ENCODE measurements at places on chromosomes 12 and 14.

DNA sequence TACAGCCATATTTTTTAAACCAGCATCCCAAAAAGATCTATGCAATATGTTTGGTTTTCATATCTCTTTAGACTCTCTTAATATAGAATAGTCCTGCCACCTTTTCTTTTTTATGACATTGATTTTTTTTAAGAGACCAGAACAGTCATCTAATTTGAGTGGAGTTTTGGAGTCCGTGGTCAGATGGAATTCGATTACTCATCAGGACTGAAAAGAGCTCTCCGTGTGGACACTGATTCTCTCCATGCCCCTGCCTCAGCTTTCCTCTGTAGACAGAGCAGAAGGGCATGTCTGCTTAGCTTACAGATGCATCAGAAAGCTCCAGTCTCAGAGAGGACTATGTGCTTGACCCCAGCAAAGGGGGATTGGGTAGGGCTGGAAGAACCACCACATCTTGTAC lies 27.8 kb downstream of the SMCO2 start:
- DNase-seq: no peak

DNA sequence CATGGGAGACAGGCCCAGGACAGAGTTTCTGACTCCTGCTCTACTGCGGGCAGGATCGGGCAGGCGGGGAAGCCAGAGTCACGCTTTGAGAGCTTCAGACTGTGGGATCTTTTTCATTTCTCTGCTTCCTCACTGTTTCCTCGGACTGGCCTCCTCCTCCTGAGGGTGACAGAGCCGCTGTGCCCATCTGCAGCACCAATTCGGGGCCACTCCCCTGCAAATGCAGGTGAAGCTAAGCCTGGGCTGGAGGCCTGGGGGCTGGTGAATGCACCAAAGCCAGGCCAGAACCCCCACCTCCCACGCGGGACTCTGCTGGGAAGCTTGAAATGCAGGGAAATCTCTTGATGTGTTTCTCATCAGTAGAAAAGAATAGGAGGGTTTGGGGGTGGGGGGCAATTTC lies 77.5 kb downstream of the FOXN3 start:
- no peak for DNase-seq

DNA sequence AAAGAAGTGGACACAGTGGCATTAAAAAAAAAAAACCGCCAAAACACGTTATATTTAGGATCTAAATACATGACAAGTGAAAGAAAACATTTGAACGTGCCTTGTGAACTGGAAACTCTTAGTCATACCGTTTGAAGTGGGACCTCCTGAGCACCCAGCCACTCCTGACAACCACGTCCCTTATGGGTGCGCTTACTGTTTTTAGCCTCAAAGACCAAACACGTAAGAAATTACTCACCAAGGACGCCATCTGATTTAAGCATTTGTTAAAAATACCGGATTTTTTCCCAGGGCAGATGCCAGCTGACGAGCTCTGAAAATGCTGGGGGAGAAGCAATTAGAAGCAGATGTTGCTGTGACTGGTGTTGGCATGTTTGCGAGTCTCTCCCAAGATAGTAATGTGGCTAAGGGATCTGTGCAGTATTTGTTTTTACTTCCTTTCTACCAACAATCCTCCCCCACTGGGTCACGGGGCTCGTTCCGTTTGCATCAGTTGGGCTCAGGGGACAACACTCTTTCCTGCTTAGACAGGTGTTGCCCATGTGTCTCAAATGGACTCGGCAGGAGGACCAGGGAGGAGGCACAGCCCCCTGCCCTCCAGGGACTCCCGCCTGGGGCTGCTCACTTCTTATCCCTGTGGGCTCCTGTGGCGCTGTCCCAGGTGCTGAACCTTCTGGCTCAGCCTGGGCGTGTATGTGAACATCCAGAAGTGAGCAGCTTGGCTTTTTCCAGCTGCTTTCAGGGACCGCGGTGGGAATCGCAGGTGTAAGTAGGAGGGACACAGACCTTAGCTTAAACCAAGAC lies 101.0 kb downstream of the BEGAIN start:
- DNase-seq: peak; percentile 35

- DNase-seq: no peak
Measured at GRCh38 chr12:127717278-127717677, 549.7 kb upstream of the TMEM132C start.

- DNase-seq: no peak
Measured at GRCh38 chr14:22555384-22556011, 33.5 kb downstream of the DAD1 start.

DNA sequence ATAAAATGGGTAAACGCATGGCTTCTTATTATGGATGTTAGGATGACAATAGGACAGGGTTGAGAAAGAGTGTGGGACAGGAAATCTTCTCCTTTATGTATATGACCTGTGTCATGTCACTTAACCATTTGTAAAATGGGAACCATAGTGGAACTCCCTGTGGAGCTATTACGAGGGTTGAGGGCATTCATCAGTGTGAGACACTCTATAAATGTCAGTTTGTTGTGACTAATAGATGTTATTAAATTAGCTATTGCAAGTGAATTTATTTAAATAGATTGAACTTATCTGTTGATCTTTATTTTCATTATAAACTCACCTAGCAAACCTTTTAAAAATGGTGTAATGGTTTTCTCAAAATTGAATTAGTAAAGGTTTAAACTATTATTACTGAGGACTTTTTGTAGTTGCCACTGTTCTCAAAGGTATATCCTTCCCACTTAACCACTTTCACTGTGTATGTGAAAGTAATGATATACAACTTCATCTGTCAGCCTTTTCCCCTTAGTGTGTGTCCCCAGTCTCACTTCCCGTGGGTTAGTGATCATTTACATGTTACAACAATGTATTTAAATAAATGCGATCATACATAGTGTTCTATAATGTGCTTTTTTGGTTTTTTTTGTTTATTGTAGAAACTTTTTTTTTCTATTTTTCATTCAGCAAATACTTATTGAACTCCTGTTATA lies 17.1 kb downstream of the HELB start:
- no peak for DNase-seq

DNA sequence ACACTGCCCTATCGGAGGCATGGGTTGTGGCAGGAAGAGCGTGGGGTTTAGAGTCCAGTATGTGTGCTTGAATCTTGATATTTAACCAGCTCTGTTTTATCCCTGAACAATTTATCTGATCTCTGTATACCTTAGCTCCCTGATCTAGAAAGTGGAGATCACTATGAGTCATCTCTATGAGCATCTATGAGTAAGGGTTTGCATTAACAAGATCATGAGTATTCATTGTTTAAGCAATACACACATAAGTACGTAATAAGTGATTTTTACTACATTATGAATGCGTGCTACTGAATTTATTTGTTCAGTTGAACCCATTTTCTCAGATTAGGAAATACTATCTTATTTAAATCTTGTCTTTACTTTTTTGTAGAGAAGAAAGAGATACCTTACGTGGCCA lies 49.4 kb downstream of the GPATCH2L start:
- DNase-seq: no peak

DNA sequence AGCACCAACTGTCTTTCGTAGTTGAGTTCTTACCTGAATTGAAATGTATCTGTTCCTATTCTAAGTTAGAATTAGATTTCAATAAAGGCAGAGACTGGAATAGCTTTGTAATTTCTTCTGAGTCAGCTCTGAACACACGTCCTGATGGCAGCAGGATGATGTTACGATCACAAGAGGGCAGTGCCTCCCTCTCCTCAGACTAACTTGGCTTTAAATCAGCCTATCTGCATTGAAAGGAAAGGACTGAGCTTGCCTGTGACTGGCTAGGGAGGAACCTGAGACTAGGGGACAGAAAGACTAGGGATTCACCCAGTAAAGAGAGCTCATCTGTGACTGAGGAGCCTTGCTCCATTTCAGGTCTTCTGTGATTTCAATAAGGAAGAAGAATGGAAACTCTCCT lies 323.7 kb upstream of the OR4E1 start:
- no peak for DNase-seq

GRCh38 chr12:42166501-42166900 lies 21.8 kb upstream of the GXYLT1 start:
- DNase-seq: no peak

DNA sequence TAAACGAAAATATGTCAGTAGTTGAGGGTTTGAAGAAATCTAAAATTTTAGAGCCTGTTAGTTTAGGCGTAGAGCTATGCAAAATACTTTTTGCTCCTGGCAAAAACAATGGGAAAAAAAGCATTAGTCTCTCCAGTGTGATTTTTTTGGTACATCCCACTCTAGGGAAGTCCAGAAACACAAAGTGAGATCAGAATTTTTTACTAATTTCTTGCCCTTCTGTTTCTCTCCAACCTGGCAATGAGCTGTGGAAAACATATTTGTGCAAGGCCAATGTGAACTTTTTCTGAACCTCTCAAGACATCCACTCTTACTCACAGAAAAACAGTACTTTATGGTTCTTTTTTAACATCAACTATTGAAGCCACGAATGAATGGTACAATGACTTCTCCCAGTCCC lies 56.9 kb upstream of the DCN start:
- no peak for DNase-seq

DNA sequence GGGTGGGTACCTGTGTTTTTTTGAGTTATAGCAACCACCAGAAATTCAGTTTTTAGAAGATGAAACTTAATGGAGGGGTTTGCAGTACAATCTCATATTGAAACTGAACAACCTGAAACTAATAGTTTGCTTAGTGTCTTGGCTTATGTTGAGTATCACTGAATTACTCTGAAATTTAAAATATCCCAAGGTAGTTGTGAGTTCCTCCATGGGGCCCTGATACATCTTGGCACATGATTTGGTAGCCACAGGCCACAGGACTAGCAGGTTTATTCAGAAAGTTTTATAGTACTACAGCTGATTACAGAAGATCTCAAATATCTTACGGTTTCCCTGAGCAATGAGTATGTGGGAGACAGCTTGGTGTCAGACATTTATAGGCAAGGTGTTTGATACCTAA lies 10.4 kb downstream of the PTGES3 start:
- no peak for DNase-seq

- no peak for DNase-seq
Measured at GRCh38 chr14:30553311-30553989, 5.5 kb upstream of the G2E3 start.

DNA sequence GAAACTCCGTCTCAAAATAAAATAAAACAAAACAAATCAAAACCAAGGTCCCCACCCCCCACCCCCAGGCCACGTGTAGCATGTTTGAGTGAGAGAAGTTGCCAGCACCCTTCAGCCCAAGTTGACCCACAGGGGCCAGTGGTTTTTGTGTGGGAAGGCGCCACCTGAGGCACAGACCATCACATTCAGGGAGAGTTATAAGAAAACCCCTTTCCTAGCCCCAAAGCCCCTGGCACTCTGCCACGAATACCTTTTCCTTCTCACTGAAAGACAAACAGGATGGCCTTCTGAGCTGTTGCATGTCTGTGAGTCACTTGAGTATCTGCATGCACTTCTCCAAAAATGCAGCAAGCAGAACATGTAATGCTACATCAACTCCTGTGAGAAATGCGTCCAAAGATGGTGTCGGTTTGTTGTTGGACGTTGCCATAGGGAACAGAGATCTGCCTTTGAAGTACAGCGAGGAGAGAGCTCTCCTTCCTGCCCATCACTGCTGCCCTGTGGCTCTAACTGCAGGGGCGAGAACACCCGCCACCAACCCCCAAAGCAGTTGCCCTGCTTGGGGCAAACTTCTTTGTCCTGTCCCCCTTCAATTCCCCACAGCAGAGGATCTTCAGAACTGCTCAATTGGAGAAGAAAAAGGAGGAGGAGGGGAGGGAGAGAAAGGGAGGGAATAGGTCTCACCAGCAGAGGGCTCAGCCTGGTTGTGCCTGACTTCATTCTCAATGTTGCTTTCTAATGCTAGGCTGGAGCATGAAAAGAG lies 2.7 kb upstream of the TRAF3 start:
- peak; percentile 72 for DNase-seq

DNA sequence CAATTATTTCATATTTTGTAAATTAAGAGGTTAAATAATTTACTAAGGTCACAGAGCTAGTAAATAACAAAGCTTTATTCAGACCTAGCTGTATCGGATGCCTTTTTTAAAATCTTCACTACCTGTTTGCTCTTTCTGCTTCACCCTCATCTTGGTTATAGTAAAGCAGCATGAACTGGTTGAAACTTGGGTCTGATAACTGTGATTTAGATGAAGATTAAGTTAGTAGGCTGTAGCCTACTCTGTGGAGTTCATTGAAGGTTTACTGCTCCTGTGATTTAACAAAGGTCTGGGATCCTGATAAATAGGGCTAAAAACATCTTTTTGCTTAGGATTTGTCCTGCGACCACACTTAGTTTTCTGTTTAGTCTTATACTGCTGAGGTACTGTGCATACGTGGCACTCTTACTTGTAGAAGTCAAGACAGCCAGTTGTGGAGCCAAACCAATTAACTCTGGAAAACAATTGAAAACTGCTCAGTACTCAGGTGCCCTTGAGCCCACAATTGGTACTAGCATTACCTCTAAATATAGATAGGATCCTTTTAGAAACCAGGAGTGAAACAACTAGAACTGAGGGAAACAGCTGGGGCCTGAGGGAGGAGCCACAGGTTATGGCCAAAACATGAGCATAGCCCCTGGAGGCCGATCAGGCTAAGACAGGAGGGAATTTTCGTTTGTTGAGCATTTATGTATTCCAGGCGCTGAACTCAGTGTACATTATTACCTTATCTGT lies 2.3 kb downstream of the SPATS2 start:
- DNase-seq: no peak

GRCh38 chr12:59486827-59487226 lies 109.0 kb upstream of the SLC16A7 start:
- no peak for DNase-seq

GRCh38 chr14:104179126-104179525 lies 40.7 kb downstream of the KIF26A start:
- no peak for DNase-seq

GRCh38 chr12:112480931-112481330 lies 62.2 kb downstream of the PTPN11 start:
- DNase-seq: no peak

GRCh38 chr12:8069582-8069981 lies 3.4 kb upstream of the C3AR1 start:
- no peak for DNase-seq

GRCh38 chr12:130331146-130331545 lies 6.5 kb upstream of the PIWIL1 start:
- DNase-seq: no peak

DNA sequence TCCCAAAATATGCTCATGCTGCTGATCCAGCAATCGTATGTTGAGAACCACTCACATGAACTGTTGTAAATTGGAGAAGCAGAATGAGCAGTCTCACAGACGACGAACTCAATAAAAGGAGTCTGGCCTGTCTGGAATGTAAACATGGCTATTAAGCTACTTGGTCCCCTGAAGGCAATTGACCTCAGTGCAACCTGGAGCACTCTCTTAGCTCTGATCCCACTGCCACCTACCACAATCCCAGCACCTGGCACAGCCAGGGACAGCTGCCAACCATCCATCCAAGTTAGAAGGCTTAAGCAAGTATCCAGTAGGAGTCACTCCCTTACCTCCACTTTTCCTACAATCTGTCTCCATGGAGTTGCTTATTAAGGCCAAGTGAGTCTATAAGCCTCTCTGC lies 406.9 kb upstream of the CLEC14A start:
- no peak for DNase-seq

DNA sequence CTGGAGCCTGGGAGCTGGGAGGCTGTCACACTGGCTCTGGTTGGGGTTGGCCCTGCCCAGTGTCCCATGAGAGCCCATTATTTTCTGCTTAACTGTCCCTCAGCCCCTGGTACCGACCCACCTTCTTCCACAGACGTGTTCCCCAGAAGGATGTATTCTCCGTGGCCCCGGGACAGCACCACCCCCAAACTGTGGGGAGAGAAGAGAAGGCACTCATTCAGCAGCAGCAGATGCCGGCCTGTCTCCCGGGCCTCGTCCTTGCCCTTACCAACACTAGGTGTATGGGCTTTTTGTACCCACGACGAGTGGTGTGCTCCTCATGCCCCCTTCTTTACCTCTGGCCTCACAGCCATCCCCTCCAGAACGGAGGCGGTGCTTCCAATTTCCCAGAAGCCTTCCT lies 38.1 kb downstream of the LRTM2 start:
- DNase-seq: no peak

GRCh38 chr14:19729763-19730162 lies 13.6 kb upstream of the OR4Q3 start:
- DNase-seq: no peak
